ENCODE measurements at places on chromosomes 3 and 15.

DNA sequence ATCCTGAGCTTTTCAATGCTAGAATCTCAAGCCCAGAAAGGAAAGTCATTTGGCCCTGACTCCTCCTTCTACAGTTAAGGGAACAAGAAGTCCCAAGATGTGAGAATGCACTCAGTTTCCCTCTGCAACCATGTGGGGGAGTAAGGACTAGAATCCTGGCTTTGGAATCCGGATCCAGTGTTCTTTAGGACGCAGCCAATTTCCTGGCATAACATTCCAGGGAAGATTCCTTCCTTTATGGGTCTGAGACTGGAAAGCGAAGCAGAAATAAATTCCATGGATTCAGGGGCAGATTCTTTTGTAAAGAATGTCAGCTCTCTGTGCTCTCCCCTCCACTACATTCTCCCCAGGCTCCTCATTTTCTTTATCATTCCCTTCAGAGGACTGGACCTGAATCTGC, 151.8 kb upstream of the SOX14 start:
- DNase-seq = no peak

- no peak for DNase-seq
These were observed 113.5 kb upstream of the GALNT15 start for GRCh38 chr3:16060945-16061344.

DNA sequence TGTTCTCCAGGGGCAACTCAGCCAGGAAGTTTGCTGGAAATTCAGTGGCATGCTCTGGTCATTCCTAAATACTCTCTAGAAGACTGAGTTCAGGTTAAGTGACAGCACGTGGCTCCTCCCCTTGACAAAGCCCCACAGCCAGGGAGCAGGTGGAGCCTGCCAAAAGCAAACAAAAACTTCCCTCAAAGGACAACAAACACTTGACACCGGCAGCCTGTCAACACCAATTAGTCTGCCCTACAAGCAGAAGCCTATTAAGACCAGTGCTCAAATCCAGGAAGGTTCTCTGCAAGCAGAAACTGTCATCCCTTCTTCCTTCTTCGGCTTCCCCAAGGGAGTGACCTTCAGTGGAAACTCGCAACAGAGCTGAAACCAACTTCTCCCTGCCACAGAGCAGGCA, 5.0 kb downstream of the MEX3B start:
- no peak for DNase-seq

GRCh38 chr3:60392501-60392900, 858.8 kb downstream of the FHIT start:
- no peak for DNase-seq

DNA sequence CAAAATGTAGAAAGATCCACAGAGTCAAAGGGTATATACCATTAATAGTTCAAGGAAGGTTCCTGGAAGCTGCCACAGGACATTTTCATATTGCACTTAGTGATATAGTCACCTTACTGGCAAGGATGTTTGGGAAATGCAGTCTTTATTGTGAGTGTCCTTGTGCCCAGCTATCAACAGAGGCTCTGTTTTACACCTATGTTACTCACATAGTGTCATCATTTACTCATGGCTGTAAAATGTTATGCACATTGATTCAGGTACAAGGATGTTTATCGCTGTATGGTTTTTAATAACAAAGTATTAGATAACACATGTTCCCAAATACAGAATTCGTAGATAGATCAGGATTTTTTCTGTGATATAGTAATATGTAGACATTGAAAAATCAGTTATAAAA, 50.9 kb downstream of the ZPLD1 start:
- DNase-seq = no peak

DNA sequence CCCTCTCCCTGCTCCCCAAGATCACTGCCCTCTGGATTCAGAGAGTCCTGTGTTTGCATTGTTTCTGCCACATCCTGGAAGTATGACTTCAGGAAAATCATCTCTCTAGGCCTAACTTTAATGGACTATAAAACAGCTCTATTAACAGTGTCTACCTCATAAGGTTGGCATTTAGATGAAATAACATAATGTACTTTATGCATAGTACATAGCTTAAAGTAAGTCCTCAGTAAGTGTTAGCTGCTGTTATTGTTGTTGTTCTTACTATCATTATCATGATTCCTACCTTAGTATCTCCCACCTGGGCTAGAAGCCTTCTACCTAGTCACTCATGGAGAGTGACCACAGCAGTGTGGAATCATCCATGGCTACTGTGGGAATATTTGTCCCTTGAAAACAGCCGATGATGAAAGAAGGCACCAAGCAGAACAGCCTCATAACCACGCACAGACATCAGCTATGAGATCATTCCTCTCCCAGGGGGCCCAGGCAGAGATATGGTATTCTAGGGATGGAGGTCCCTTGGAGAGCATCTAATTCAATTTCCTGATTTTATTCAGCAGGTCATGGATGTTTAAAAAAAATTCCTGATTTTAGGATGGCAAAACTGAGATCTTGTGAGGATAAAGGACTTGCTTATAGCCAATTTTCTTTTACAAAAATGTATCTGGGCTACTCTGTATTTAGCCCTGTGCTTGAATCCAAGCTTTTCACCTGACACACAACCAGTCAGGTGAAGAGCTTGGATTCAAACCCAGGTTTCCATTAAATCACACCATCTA, 1.9 kb downstream of the FSD2 start:
- no peak for DNase-seq

GRCh38 chr3:64131725-64132469, 93.4 kb downstream of the PRICKLE2 start:
- DNase-seq = no peak

DNA sequence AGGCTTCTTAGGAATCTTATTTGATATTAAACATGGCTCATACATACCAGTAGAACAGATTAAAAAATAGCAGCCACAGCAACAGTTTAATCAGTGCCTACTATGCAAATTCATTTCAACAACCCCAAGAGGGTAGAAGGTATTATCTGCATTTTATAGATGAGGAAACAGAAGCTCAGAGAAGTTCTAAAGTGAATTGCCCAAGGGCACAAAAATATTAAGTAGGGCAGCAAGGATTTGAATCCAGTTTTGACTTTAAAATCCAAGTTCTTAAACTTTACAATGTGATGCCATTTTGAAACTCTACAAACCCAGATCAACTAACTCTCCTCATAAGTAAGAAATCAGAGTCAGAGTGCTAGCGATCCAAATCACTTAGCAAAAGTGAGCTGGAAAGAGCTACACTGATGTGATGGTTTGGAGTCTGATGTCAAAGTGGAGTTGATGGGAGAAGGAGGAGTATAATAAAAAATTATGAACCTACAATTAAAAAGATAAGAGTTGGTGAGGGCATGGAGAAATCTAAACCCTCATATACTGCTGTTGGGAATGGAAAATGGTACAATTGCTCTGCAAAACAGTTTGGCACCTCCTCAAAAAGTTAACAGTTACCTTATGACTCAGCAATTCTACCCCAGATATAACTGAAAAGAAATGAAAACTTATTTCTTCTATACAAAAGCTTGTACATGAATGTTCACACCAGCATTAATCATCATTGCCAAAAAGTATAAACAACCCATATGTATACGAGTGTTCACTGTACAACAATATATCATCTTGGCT, 51.0 kb upstream of the PLXND1 start:
- no peak for DNase-seq

GRCh38 chr3:171586274-171586673, 126.1 kb upstream of the TNIK start:
- DNase-seq = no peak

DNA sequence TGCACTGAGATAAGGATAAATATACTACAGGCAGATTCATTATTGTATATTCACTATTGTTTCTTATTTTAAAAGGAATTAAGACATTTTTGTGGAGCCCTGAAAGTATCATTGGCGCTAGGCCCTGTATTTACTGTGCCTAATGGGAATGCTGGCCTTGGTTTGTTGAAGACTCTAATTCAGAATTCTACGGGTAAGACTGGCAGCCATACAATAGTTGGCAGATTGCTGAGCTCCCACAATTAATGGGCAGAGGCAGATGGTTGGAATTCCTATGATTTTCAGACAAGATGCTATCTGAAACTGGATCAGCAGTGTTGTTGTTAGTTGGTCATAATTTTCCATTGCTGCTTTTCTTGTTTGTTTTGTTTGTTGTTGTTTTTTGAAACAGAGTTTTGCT, 14.7 kb downstream of the PGBD4 start:
- DNase-seq = no peak

DNA sequence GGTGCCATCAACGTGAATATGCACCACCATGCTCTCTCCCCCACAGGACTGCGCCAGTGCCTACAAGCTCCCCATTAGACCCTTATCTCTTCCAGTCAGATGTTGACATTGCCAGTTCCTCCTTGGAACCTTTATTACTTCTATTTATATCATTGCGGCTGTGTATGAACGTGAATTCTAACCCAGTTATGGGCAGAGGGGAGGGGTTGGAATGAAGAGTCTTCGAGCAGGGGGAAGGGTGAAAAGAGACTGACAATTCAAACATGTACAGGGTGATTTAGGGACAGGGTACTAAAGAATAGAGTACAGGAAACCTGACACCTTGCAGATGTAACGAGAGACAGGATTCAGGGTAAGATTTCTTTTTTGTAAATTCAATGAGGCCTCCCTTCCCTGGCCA, 41.8 kb upstream of the ST6GAL1 start:
- no peak for DNase-seq

DNA sequence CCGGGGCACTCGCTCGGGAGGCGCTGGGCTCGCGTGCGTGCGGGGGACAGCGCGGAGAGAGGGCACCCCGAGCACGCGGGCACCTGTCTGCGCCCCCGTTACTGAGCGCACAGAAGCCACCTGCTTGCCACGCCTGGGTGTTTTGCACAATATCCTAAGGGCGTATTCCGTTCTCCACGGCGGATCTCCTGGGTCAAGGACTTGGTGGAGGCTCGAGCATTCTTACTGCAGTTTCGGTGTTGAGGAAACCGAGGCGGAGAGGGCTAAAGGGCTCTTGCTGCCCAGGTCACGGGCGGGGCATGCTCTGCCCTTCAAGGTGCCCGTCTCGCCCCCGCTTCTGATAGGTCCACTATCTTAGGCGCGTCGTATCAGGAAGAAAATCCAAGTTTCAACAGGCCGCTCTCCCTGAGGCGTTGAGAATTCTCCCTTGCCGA, 526 bp downstream of the GPD1L start:
- DNase-seq = no peak

DNA sequence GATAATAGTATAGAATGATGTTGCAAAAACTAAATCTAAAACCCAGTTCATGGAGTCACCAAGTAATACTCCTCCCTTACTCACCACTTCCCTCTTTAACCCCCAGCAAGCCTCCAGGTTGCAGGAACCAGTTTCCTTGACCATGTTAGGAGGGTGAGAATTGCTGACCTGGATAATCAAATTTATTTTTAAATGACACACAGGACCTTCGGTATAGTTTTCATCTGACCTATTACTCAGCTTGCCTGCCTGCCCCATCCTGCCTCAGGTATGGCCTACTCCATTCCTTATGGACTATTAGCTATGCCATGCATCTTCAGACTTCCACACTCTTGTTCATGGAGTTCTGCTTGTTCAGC, 883 bp downstream of the RTP4 start:
- no peak for DNase-seq

DNA sequence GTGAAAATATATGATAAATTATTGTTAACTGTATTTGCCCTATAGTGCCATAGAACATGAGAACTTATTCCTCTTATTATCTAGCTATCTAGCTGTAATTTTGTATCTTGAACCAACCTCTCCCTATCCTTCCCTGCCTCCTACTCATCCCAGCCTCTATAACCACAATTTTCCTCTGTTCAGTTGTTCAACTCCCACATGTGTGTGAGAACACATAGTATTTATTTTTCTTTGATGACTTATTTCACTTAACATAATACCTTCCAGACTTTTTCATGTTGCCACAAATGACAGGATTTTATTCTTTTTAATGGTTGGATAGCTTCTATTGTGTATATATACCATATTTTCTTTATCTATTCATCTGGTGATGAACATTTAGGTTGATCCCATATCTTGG, 85.4 kb upstream of the SUCLG2 start:
- no peak for DNase-seq

GRCh38 chr3:49840388-49840787, 16.0 kb downstream of the TRAIP start:
- DNase-seq = no peak

GRCh38 chr3:51538115-51538458, 432 bp upstream of the RAD54L2 start:
- DNase-seq = no peak

- DNase-seq = no peak
These were observed 252.7 kb upstream of the ZPLD1 start for GRCh38 chr3:102182162-102182561.

DNA sequence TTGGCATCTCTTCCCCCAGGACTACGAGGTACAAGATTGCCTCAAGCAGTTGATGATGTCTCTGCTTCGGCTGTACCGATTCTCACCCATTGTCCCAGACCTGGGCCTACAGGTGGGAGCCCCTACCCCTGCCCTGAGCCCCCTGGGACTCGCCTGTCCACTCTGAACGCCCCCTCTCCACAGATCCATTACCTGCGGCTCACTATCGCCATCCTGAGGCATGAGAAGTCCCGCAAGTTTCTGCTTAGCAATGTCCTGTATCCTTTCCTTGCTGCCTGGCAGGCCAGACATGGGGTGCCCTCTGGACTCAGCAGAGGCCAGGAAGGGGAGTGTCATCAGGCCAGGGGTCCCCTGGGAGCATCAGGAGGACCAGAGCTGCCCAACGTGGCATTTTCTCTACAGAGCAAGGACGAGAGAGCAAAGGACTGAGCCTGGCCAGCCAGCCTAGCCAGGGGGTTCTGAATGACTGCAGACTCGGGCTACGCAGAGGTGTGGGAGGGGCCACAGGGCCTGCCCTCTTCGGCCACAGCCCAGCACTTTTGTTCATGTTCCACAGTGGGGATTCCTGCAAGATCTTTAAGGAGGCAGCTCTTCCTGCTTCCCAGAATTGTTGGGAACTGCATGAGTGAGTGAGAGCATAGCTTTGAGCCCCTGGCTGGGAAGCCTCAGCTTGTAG, 11.2 kb downstream of the RNF123 start:
- DNase-seq = no peak

DNA sequence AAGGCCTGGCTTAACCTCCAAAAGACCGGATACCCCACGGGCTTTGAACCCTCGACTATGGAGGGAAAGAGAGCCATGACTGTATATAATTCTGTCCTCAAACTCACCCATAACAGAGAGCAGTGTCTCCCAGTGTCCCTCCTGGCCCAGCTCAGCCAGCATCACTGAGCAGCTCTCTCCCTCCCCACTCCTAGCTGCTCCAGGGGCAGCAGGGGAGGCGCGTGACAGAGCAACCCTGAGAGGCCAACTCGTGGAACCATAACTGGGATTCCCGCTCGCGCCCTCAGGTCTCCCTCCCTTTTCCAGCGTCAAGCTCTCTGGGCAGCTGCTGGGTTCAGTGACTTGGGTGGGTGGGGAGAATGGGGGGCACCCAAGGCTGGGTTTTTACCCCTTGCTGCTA, 561 bp upstream of the CPLX3 start:
- no peak for DNase-seq

- DNase-seq = no peak
These were observed 60.1 kb downstream of the SGO1 start for GRCh38 chr3:20125897-20126296.

Measured in activated T-helper 1 cell treated with Interleukin-2 at 50 U/mL for 16 hours (primary cell).